ENCODE measurements at places on chromosomes 2 and 18.

DNA sequence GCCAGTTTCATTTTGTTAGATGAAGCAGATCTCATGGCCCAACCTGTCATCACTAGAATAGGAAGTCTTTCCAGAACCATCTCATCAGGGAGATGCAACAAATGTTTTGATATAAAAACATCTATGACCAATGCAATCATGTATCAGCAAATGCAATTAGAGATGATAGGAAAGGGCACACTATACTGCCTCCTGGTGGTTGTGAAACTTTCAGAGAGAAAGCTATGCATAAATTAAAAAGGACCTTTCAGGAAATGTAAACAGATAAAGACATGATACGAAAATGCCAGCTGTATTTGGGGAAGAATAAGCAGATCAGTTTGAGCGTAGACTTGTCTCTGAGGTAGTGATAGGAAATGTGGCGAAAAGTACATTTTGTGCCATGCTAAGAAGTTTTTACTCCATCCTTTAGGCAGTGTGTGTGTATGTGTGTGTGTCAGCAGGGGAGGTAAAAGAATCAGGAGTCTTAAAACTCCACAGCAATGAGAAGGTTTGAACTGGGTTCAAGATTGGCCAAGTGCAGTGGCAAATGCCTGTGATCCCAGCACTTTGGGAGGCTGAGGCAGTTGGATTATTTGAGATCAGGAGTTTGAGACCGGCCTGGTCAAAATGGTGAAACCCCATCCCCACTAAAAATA is 479.3 kb downstream of the CPS1 start:
- no peak for DNase-seq

DNA sequence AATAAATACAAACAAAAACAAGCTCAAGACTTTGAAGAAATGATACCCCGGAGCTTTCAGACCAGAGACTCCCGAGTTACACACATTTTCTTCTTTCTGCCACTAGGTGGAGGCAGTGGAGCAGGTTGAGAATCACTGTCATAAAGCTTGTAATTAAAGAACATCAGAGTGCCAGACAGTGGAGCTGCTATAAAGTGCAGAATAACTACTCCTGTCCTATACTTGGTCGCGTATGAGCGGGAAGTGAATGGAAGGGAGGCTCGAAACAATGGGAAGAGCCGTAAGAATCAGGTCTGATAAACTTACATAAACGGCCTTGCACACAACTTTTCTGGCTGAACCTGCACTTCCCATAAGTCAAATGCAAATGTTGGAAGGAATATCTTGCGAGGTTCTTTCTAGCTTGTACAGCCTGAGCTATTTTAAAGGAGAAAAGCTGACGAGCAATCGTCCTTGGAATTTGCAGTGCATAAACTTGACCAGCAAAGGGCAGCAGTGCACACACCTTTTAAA is 189.0 kb downstream of the RPIA start:
- no peak for DNase-seq

GRCh38 chr2:100178864-100179263 is 36.5 kb upstream of the AFF3 start:
- no peak for DNase-seq

GRCh38 chr2:212495046-212495445 is 43.6 kb downstream of the ERBB4 start:
- DNase-seq: no peak

DNA sequence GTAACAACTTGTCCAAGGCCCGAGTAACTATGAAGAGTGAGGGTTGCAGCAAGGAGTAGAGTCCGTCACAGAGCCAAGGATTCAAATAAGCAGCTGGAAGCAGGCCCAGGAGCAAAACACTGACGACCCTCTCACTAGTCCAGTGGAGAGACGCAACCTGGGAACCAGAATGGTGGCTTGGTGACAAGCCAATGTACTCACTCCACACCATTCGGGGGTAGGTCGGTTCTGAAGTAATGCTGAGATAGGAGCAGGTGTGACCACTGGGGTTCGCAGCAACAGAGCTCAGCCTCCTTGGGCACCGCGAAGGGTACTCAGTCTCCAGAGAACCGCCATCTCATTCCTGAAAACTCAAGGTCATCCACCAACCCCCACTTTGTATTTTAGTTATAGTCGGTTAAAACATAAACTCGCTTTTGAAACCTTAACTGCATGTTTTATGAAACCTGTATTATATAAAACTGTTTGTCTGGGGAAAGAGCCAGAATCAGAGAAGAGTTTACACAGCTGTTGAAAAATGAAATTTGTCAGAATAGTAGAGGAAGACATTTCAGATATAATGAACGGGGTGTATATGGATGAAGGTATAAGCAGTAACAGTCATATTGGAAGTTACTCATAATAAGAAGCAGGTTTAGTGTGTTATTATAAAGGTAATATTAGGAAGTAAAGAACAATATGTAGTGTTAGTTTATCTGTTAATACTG is 8.6 kb downstream of the ANKRD62 start:
- DNase-seq: no peak

- DNase-seq: no peak
These were observed 1580.6 kb downstream of the DPP10 start for GRCh38 chr2:116023026-116023425.

DNA sequence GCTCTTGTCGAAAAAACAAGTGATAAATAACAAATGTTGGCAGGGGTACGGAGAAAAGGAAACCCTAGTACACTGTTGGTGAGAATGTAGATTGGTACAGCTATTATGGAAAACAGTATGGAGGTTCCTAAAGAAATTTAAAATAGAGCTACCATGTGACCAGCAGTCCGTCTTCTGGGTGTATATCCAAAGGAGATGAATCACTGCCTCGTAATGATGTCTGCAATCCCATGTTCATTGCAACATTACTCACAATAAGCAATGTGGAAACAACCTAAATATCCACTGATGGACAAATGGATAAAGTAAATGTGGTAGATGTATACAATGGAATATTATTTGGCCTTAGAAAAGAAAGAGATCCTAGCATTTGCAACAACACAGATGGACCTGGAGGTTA is 50.6 kb downstream of the SLC16A14 start:
- no peak for DNase-seq

DNA sequence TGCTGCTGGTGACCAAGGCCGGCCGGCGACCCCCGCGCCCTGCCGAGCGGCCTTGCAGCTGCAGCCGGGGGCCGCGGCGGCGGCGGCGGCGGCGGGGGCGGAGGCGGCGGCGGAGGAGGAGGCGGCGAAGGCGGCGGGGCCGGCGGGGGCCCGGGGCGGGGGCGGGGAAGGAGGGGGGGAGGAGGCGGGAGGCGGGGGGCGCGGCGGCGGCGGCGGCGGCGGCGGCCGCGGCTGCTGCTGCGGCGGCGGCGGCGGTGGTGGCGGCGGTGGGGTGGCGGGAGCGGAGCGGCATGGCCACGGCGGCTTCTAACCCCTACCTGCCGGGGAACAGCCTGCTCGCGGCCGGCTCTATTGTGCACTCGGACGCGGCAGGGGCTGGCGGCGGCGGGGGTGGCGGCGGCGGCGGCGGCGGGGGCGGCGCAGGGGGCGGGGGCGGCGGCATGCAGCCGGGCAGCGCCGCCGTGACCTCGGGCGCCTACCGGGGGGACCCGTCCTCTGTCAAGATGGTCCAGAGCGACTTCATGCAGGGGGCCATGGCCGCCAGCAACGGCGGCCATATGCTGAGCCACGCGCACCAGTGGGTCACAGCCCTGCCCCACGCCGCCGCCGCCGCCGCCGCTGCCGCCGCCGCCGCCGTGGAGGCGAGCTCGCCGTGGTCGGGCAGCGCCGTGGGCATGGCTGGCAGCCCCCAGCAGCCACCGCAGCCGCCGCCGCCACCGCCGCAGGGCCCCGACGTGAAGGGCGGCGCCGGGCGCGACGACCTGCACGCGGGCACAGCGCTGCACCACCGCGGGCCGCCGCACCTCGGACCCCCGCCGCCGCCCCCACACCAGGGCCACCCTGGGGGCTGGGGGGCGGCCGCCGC is 1.5 kb downstream of the POU3F3 start:
- no peak for DNase-seq

DNA sequence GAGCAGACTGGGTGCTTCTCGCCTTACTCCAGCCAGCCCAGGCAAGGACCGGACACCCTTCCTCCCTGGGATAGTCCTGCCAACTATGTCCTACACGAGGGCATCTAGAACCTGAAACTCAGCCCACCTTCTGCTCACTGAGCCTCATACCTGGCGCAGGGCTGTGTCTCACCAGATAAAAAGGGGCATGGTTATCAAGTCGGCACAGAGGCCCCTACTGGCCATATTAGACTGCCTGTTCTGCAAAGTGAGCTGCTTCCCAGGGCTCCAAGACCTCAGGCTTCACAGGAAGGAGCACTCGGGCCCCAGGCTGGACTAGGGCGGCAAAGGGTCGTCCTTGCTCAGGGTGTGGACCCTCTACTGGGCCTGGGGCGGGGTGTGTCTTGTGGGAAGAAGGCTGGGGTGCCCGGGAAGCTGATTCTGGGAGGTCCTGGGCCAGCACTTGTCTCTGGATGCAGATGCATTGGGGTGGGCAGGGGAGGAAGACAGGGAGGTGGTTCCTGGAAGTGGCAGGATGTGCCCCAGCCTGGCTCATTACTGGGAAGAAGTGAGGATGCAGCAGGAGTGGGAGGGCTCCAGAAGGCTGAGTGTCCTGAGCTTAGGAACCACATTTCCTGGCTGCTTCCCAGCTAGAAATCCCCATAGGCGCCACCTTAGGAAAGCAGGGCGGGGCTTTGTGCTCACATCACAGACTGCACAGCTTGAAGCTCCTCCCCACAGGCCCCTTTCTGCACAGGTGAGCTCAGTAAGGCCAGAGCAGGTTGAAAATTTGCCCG is 19.6 kb downstream of the EHD3 start:
- DNase-seq: no peak

All from stimulated activated CD8-positive, alpha-beta memory T cell treated with anti-CD3 and anti-CD28 coated beads, Interleukin-15, amount 100 ng/mL, for 24 hours (primary cell).